Cerebellar nuclear complex (tissue), 1 donor: ENCODE measurements at places on chromosomes 7 and 10.
A peak's percentile ranks its signal among the peaks of the same experiment; 100 is the strongest.

DNA sequence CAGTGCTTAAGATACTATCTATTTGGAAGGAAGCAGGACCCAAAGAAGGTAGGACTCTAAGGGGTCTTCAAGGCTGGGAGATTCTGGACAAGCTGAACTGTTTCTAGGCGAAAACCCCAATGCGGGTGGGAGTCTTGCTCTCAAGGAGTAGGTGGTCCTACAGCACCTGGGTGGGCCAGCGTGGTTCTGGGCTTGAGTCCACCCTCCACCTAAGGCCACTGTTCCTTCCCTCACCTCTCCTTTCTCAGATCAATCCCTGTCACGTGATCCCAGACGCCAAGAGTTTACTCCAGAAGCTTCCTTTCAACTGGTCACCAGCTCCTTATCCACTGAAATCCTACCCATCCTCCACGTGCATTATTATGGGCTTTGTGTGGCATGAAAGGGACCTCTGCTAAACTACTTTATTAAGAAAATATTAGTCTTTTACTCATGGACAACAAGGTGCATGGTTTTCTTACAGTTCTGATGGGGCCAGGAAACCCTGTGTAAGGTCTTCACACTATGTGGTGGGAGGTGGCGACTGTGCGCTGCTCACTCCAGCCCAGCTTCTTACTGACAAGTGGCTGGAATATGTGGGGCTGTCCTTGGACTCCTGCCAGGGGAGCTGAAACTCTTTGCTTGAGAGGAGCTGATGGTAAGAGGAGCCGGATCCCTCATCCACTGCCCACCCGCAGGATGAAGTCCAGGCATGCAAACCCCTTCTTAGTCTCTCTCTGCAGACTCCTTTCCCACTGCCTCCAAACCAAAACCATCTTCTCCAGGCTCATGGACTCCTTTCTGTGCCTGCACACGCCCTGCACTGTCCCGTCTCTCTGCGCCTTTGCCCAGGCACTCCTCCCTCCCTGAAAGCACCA is 1.6 kb downstream of the ZNF746 start:
- DNase-seq = no peak

DNA sequence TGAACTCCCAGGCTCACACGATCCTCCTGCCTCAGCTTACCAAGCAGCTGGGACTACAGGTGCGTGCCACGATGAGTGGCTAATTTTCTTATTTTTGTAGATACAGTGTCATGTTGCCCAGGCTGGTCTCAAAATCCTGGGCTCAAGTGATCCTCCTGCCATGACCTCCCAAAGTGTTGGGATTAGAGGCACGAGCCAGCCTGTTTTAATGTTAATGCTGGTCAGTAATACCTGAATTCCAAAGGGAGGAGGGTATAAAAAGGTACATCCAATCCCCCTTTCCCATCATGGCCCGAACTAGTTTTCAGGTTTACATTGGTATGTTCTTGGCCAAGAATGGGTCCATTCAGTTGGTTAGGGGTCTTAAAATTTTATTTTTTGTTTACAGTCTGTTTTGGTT is 329.1 kb downstream of the PARD3 start:
- DNase-seq = no peak

GRCh38 chr7:20862554-20862953 is 75.9 kb upstream of the SP8 start:
- no peak for DNase-seq

DNA sequence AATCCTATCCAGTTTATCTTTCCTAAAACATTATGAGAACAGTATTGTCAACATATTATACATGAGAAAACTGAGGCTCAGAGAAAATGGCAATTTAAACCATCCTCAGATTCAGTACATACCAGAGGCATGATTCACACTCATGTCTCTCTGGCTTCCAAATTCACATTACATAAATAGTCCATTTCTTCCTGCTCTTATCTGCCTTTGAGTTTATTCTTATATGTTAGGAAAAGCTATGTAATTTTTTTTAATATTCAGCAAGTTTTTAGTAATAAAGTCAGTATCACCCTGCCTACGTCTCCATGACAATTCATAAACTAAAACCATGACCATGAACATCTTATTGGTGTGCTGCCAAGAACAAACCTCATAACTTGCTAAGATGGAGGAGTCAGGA is 1260.2 kb upstream of the SORCS1 start:
- no peak for DNase-seq

- DNase-seq = no peak
Observed at GRCh38 chr7:8514781-8515519, 81.5 kb downstream of the NXPH1 start.

- no peak for DNase-seq
Observed at GRCh38 chr10:133614830-133615580, 11.6 kb downstream of the FRG2B start.

- no peak for DNase-seq
Observed at GRCh38 chr7:116135306-116135705, 75.0 kb upstream of the TES start.

DNA sequence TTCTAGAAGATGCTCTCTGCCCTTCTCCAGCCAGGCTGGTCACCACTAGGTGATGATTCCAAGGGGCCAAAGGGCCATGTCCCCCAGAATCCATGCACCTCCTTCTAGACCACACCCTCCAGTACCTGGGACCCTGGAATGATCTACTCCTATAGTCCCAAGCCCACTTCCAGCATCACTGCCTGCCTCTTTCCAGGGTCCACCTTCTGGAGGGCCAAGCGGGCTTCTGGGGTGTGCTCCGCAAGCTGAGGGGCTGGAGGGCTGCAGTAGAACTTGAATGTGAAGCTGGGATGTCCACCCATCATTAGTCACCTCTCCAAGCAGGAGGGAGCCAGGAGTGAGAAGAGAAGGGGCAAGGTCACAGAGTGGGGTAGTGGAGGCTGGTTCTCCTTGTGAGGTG is 234.4 kb upstream of the MYO3A start:
- no peak for DNase-seq

- no peak for DNase-seq
Observed at GRCh38 chr7:72298091-72298490, 114.0 kb downstream of the CALN1 start.

DNA sequence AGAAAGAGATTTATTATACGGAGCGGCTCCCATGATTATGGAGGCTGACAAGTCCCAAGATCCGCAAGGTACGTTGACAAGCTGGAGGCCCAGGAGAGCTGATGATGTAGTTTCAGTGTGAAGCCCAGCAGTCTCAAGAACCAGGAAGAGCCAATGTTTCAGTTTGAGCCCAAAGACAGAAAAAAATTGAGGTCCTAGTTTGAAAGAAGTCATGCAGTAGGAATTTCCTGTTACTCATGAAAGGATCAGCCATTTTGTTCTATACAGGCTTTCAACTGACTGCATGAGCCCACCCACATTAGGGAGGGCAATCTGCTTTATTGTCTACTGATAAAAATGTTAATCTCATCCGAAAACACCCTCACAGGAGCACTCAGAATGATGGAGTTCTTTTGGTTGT is 51.5 kb downstream of the CCDC71L start:
- no peak for DNase-seq

DNA sequence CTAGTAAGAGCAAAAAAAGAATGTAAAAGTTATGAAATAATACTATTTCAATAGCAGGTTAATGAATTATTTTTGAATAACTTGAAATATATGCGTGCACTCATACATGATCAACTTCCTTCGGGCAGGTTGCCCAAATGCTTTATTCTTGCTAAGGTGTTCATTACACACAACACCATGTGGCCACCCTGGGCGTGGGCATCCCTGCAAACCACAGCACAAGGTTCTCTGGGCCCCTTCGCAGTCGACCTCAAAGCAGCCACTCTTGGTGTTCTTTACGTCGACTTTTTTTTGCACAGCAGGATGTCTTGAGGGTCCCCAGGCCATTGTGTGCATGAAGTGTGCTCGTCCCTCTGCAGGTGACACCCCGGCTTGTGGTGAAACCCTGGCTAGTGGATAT is 300.7 kb upstream of the PITRM1 start:
- no peak for DNase-seq

DNA sequence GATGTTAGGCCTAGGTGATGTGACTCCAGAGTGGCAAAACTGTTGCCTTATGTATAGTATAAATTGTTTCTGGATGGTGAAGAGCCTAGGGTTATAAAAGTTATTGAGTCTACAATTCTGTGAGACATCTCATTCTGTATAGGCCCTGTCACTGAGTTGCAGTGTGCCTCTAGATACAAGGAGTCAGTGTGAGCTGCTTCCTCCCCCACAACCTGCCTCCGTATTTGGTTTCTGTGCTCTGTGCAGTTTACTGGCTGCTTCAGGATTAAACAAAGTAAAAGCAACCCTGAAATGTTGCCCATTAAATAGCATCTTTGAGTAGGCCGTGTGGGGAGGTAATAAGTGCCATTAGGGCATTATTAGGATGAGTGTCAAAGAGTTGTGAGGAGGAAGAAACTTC is 1.9 kb upstream of the IFRD1 start:
- no peak for DNase-seq

- DNase-seq = no peak
Observed at GRCh38 chr7:54186336-54186735, 355.8 kb upstream of the VSTM2A start.

- no peak for DNase-seq
Observed at GRCh38 chr10:77111611-77112550, 525.7 kb downstream of the KCNMA1 start.

DNA sequence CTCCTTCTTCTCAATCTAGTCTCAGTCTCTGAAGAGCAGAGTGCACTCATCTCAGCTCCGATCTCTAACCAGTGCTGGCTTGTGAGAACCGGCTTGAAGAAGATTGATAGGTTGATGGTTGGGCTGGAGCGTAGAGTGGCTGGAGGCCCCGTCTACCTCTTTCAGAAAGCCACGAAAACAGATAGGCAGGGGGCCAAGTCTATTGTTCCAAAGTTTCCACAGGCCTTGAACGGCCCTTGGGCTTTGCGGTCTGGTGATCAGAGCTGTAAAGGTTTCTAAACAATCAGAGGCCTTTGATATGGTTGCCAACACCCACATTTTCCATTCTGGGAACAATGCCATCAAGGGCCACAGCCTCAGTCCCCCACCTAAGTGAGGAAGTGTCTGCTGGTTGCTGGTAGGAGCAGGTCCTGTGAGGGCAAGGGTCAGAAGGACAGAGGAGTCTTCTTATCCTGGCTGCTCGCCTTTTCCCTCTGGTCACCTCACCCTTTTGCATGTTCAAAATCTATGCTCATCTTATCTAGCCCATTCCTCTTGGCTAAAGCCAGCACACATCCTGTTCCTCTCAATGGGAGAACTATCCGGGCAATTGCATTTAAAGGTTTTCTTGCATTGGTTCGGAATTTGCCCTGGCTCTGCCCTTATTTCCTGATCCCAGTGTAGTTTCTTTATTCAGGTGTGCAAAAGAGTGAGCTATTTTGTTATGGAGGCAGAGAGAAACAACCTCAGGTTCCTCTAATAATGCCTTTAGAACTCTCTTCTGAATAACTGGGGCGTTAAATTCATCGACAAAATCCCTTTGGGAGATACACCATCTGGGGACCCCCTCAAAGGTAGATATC is 70.3 kb upstream of the KMT2E start:
- no peak for DNase-seq

GRCh38 chr10:17062493-17062892 is 67.1 kb downstream of the CUBN start:
- DNase-seq = no peak

DNA sequence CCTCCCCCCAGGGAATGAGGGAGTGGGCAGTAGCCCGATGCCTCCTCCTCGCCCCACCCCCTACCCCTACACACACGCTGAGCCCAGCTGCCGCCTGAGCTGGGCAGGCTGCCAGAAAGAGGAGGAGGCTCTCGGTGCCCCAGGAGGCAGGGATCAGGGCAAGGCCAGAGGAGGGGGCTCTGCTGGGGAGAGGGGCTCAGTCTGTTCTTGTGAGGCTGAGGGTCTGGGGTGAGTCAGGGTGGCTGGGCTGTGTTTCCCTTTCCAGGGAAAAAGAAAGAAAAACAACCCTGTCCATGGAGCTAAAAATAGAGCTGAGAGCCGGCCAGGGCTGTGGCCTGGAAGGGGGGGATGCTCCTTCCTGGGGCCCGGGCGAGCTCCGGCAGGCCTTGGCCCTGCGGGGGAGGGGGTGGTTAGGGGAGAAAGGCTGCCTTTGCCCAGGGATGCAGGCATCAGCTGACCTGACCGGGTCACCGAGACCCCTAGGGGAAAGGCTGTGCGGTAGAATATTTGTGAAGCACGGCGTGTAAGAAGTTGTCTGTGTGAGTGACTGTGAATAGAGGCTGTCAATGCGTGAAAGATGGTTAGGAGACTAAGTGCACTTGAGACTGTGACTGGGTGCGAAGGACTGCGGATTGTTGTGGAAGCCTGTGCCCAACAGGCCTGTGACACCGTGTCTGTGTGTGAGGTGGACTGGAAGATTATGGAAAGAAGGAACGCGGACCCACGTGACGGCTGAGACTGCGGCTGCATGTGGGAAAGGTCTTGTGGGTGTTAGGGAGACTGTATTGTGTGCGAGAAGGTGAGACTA is 1.2 kb upstream of the LZTS2 start:
- peak; percentile 63 for DNase-seq

GRCh38 chr10:128047991-128048818 is 78.0 kb downstream of the MKI67 start:
- DNase-seq = no peak

- no peak for DNase-seq
Observed at GRCh38 chr7:38728145-38728544, 97.0 kb upstream of the AMPH start.

DNA sequence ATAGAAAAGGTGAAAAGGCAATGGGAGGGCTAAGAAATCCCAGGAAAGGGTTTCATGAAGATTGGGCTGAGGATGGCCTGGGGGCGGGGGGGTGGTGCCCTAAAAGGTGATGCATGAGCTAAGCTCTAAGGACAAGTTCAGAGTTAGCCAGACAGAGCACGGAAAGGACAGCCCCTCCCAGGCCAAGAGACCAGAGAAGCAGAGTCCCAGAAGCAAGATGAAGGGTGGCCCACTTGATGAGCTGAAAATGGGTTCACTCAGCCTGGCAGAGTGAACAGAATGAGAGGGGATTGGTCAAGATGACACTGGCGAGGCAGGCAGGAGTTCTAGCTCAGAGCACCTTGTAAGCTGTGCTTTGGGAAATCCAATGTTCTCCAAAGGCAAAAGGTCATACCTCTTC is 89.4 kb upstream of the GPR26 start:
- DNase-seq = no peak

DNA sequence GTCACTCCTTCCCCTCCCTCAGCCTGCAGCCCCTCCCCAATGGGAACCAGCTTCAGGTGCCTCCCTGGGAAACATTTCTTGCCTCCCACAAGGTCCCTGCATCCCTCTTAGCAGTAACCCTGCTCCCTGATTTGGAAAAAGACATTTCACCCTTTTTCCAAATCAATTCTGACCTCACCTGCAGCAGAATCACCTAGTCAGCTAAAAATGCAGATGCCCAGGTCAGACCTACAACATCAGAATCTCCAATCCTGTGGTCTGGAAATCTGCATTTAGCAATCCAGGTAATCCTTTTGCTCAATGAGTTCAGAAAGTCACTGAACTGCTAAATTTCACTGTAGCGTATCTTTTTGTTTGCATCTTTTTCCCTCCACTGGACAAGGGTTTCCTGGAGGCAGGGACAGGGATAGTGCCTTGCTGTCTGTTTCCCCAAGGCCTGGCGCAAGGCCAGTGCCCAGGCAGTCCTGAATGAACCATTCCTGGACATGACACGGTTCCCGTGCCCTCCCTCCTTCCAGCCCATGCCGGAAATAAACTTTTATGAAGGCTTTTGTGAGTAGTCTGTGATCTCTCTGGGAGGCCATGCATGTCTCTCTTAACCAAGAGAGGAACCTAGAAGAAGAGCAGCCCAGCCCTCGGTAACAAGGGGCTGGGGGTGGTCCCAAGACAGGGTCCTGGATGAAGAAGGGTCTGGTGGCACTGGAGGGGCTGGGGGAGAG is 44.0 kb downstream of the COL13A1 start:
- DNase-seq = no peak
